Right atrium auricular region (tissue), 2 donors: ENCODE measurements at places on chromosomes 13 and 19. TPM values are rescaled to one million over a fixed set of nuclear protein-coding genes. Genes with fewer than 3 reads are reported as not detected.

The ZNF536 gene
- total RNA-seq: 2.7 TPM

The SNRNP70 gene
- 89.4 TPM for total RNA-seq

The KL gene
- total RNA-seq: 1.4 TPM

The EBI3 gene
- 2.6 TPM for total RNA-seq

The PPM1N gene
- total RNA-seq: not detected

The ASPDH gene
- total RNA-seq: not detected

The SIGLEC8 gene
- 0.08 TPM for total RNA-seq

The NLRP7 gene
- not detected for total RNA-seq

The PRTN3 gene
- not detected for total RNA-seq

The IL12RB1 gene
- total RNA-seq: 0.22 TPM

The SLITRK5 gene
- total RNA-seq: 0.07 TPM

- peak; percentile 69 for DNase-seq
Measured at GRCh38 chr13:28324181-28324789, 170.6 kb downstream of the FLT1 start.

GRCh38 chr13:24183741-24184182 lies 23.2 kb downstream of the SPATA13 start:
- DNase-seq: no peak

DNA sequence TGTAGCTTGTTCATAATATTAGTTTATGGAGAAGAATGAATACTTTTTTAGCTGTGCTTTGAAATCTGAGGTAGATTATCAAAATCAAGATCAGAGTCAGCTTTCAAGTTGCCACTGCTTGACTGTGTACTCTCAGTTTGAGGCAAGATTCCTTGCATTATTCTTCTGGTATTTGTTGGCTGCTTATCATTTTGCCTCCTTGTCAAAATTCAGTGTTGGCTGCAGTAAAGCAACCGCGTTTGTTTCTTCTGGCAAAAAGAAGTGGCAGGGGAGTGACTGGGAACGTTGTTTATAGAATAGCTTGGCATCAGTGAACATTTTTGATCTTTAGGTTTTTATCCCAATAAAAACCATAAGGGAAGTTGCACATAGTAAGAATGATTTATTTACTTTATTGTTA lies 419.3 kb upstream of the GPC6 start:
- no peak for DNase-seq

GRCh38 chr13:67137044-67137735 lies 92.9 kb downstream of the PCDH9 start:
- no peak for DNase-seq

- no peak for DNase-seq
Measured at GRCh38 chr13:70483599-70484276, 375.5 kb upstream of the KLHL1 start.

DNA sequence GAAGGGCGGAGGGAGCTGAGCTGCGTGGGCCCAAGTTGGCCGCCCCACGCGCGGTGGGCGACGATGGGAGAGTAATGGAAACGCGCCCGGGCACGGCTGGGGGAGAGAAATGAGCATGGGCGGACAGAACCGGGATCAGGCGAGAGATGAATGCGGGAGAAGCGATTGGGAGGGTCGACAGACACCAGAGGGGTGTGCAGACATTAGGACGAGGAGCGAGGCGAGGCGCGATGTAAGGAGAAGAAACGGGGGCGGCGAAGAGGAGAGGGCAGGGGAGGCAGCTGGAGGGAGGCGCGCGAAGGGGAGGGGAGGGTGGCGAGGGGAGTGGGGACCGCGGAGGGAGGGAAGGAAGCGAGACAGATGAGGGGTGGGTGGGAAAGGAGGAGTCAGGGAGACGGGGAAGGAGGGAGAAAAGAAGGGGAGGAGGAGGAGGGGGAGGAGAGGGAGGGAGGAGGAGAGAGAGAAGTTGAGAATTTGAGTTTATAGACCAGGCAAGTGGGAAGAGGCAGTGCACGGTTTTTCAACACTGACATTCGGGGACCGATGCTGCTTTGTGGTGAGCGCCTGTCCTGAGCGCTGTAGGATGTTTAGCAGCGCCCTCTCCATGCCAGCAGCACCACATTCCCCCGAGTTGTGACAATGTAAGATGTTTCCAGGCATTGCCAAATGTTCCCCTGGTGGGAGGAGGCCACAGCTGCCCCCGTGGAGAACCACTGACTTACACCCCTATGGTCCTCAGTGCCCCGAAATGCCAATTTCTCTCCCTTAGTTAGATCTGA lies at the start of gene SHISA7:
SHISA7 (minus strand) TSS at position 256 of the 779 bp plus-strand sequence. CDS start 437 bp downstream, outside the sequence.
- no peak for DNase-seq

GRCh38 chr19:13581576-13581975 lies 75.3 kb upstream of the CACNA1A start:
- no peak for DNase-seq

GRCh38 chr13:68099631-68100030 lies 869.5 kb upstream of the PCDH9 start:
- DNase-seq: no peak

- no peak for DNase-seq
Measured at GRCh38 chr13:46716821-46717220, 80.1 kb downstream of the ESD start.

- no peak for DNase-seq
Measured at GRCh38 chr19:1455336-1456120, 5.6 kb downstream of the APC2 start.

DNA sequence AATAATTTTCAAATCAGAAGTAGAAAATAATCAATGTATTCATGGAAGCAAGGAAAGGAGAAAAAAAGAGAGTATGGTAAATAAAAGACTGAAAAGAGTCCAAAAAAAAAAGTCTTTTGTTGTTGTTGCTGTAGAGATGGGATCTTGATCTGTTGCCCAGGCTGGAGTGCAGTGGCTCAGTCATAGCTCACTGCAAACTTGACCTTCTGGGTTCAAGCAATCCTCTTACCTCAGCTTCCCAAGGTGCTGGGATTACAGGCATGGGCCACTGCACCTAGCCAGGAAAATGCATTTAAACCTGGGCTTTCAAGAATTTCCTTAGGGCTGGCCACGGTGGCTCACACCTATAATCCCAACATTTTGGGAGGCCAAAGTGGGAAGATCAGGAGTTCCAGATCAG lies 7.0 kb upstream of the MAP3K10 start:
- no peak for DNase-seq

- peak; percentile 54 for DNase-seq
Measured at GRCh38 chr13:112456138-112457056, 80.2 kb downstream of the SPACA7 start.

DNA sequence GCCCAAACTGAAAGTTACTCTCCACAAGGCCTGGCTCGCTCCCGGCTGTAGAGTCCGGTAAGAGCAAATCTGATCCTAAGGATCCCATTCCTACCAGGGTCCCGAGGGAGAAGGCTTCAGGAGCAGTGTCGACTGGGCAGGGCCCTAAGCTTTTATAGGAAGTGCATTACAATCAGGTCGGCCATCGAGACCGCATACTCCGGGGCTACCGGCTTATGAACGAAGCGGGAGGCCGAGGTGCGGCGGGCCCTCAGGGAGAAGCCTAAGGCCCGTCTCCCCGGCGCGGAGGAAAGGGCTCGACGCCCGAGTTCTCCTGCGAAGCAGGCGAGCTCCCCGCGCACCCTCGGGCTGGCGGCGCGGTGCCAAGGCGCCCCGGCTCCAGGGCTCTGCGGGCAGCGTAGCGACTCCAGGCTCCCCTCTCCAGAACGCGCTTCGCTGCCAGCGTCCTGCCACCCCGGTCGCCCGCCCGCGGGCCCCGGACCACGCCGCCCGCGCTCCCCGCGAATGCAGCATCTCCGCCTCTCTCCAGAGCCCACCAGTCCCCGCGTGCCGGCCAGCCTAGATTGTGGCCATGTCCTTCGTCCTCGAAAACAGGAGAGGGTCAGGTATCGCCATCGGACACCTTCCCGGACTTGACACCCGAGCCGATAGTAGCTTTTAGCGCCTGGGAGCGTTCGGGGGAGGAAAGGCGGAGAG lies 1.4 kb downstream of the EFNB2 start:
- no peak for DNase-seq

- DNase-seq: no peak
Measured at GRCh38 chr19:58407658-58408151, 744 bp upstream of the ZNF584 start.

GRCh38 chr19:5292822-5293611 lies 47.6 kb downstream of the PTPRS start:
- peak; percentile 70 for DNase-seq

- DNase-seq: no peak
Measured at GRCh38 chr19:367963-368629, 23.5 kb upstream of the MIER2 start.

GRCh38 chr13:111551204-111551820 lies 230.9 kb downstream of the TEX29 start:
- no peak for DNase-seq

DNA sequence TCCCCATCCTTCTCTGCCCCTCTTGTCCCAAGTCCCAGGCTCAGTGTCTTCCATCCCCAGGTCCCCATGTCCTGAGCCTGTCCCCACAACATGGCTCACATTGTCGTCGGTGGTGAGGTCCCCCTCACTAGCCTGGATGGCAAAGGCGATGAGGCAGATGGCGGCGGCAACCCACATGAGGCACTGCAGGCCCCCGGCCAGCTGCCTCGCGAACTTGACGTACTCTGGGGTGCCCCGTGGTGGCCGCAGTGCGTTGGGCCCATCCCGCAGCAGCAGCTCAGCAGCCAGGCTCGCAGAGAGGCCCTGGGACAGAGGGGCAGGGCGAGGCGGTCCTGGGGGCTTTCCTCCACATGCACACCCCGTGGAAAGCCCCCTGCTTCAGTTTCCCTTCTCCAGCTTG lies 1.1 kb downstream of the ATP4A start:
- no peak for DNase-seq

DNA sequence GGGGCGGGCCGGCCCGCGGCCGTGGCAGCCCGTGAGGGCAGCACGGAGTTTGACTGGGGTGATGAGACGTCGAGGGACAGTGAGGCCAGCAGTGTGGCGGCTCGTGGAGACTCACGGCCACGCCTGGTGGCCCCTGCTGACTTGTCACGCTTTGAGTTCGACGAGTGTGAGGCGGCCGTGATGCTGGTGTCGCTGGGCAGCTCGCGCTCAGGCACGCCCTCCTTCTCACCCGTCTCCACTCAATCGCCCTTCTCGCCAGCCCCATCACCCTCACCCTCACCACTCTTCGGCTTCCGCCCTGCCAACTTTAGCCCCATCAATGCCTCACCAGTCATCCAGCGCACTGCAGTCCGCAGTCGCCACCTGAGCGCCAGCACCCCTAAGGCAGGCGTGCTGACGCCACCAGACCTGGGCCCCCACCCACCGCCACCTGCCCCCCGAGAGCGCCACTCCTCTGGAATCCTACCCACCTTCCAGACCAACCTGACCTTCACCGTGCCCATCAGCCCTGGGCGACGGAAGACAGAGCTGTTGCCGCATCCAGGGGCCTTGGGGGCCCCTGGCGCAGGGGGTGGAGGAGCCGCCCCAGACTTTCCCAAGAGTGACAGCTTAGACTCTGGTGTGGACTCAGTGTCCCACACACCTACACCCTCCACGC lies 4.5 kb downstream of the CIC start:
- no peak for DNase-seq
